ENCODE measurements at places on chromosomes 16 and 17.

DNA sequence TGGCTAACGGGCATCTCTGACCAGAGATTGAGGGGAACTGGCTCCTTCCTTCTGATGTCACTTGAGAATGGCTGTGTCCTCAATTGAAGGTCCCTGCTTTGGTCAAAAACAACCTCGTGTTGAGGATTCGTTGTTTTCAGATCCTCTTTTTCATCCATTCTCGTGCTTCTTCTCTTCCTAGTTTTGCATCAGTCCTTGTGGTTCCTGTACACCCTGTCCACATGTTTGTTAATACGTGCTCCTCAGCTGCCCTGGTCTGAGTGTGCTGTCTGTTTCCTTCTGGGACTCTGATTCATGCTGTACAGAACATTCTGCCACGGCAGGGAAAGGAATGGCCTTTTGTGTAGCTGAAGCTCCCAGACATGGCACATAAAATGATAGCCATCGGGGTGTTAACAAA, 863.2 kb upstream of the GOT2 start:
- DNase-seq: no peak

DNA sequence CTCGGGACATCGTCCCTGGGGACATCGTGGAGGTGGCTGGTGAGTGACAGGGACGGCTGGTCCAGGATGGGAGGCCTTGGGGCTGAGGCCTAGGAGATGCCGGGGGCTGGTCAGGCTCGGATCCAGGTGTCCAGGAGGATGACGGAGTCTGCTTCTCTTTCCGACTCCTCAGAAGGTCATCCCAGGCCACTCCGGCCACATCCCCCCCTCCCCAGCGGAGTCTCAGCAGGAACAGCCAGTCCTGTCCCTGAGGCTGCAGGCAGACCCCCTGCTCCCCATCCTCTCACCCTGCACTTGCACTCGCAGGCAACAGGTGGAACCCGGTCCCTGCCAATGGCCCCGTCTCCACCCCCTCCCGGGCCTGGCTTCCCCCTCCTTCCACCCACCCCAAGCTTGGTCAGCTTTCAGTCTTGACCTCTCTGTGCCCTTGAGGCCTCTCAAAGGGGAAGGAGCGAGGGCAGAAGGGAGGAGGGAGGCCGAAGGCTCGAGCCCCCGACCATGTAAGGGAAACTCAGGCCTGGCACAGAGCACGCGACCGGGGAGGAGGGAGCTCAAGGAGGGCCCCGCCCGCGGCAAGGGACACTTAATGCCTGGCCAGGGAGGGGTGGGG, 4.4 kb downstream of the ATP2A1 start:
- no peak for DNase-seq

- DNase-seq: no peak
These were observed 13.9 kb downstream of the SNN start for GRCh38 chr16:11681976-11682654.

- DNase-seq: no peak
These were observed 120.6 kb downstream of the TANC2 start for GRCh38 chr17:63086483-63087185.

GRCh38 chr17:33522623-33523022, 229.5 kb upstream of the ASIC2 start:
- no peak for DNase-seq

DNA sequence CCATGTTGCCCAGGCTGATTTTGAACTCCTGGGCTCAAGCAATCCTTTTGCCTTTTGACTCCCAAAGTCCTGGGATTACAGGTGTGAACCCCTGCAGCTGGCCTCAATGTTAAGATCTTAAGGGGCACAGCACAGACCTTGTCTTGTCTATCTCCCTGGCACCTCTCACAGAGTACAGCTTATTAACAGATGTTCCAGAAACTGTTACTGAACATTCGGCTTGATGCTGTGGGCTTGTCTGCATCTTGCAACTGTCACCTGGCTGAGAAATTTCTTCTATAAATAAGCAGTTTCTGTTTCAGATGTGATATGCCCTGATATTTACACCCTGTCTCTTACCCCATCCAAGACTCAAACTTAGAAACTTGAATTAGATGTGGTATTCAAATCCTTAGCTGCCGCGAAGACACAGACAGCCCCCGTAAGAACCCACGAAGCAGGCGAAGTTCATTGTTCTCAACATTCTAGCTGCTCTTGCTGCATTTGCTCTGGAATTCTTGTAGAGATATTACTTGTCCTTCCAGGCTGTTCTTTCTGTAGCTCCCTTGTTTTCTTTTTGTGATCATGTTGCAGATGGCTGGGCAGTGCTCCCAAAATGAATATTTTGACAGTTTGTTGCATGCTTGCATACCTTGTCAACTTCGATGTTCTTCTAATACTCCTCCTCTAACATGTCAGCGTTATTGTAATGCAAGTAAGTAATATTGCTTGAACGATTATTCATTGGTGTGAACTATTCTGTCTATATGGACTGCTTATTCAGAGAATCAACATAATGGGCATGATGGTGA, at the start of gene TNFRSF17:
Gene TNFRSF17 (plus strand): TSS at position 450 of the 791 bp plus-strand sequence. CDS start 115 bp downstream, at position 565.
- DNase-seq: peak; percentile 26

DNA sequence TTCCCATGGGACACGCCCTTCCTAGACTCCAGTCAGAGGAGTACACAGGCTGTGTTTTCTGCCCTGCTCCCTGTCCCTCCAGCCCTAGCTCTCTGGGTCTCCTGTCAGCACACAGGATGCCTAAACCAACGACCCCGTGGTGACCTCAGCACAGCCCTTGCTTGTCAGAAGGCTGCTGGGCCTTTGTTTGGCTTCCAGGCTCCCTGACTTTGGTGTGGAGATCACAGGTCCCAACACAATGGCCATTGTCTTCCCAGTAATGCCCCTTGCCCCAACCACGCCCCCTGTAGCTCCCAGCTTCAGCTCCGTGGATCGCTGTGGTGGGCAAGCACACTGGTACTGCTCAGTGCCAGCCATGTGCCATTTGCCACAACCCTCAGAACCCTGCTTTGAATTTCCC, 15.0 kb downstream of the HNF1B start:
- no peak for DNase-seq

- no peak for DNase-seq
These were observed 54.3 kb upstream of the SREBF1 start for GRCh38 chr17:17890773-17891759.

DNA sequence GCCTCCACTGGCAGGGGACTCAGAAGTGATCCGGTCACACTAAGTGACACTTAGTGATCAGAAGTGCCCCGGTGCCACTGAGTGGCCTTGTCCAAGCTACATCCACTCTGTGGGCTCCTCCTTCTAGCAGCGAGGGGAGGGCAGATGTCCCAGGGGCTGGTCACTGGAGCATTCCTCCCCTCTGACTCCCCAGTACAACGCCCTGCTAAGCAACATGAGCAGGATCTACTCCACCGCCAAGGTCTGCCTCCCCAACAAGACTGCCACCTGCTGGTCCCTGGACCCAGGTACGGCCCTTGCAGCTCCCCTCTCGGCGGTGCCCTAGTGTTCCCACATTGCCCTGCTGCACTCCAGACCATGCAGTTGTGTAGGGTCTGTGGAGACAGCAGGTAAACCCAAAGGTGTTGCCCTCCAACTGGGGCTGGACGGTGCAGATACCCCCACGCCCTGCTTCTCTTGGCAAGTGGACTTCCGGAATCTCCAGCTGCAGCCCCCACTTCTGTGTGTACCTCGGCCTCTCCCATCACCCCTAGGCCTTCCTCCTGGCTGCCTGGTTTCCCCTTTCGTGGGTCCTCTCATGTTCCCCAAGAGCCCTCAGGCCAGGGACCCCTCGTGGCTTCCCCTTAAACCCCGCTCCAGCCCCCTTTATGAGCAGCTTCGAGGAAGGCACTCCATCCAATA, 2.1 kb downstream of the ACE start:
- peak; percentile 54 for DNase-seq

DNA sequence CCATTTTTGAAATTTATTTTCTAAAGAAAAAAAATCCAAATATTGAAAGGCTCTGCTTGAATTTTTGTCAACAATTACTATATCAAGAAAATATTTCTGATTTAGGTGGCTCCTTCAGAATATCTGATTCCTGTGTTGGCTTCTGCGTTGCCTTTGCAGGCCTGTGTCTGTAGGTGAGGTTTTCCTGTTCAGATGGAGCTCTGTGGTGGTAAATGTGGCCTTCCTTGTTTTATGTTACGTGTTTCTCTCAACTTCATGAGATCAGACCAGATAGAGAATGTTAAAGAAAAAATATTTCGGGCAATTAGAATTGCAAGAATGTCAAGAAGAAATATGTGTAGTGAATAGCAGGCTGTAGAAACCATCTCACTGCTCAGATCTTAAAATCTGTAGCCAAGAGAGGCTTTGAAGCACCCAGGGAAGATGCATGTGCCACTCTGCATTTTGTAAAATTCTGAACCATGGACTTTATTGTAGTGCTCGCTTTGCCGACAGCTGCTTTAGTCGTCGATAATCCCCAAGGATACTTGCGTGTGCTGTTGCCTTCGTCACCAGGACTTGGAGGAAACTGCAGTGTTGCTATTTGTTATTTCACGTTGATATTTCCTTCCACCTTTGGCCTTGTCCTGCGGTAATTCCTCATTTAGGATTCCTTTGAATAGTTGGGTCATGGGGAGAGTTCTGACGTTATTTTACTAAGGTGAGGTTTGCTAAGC, 69.9 kb downstream of the RPTOR start:
- no peak for DNase-seq

DNA sequence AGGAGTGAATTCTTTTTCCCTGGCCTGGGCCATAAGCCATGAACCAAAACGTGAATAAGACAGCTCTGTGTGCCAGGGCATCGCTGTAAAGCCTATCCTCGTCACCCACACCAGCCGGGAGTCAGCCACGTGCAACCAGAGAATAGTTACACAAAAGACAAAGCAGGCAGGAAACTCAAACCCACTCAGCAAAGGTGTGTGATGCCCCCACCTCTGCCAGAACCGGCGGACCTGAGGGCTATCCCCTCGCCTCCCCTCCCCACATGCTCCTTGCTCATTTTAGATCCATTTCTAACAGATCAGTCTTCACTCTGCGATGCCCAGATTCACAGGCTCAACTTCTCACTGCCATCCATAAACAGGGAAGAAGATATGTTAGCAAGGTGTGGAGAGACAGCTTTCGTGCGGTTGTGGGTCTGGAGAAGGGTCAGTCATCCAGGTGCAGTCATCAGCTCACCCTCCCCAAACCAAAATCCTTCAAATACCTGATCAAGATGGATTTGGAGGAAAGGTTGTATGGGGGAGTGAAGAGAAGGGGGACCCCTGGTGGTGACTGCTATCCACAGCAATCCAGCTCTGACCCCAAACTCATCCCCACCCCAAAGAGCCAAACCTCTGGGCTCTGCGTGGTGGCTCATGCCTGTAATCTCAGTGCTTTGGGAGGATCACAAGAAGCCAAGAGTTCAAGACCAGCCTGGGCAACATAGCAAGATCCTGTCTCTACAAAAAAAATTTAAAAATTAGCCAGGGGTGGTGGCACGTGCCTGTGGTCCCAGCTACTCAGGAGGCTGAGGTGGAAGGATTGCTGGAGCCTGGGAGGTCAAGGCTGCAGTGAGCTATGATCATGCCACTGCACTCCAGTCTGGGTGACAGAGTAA, 219.2 kb downstream of the C16orf78 start:
- no peak for DNase-seq

Measured in putamen (tissue), 1 donor.